ENCODE measurements at places on chromosomes 4 and X. TPM values are rescaled to one million over a fixed set of nuclear protein-coding genes. Genes with fewer than 3 reads are reported as not detected.

The BTC gene
- total RNA-seq = 12.8 TPM

The HTRA3 gene
- total RNA-seq = 4.0 TPM

The AREG gene
- total RNA-seq = 203 TPM

The FAM50A gene
- total RNA-seq = 76.7 TPM

The FABP2 gene
- not detected for total RNA-seq

The CMC4 gene
- total RNA-seq = 31.9 TPM

The H2BW2 gene
- not detected for total RNA-seq

The RBM47 gene
- 47.6 TPM for total RNA-seq

The GLRA3 gene
- not detected for total RNA-seq

The PABPC4L gene
- 0.47 TPM for total RNA-seq

The HERC6 gene
- 4.8 TPM for total RNA-seq

The DGKK gene
- total RNA-seq = not detected

The SMIM10L2A gene
- total RNA-seq = 0.73 TPM

The PWWP3B gene
- total RNA-seq = 0.07 TPM

The S100G gene
- not detected for total RNA-seq

The KLHL13 gene
- total RNA-seq = 3.5 TPM

The SMIM43 gene
- not detected for total RNA-seq

The CSAG3 gene
- total RNA-seq = not detected

The UGT2A1 gene
- total RNA-seq = not detected

The BMX gene
- not detected for total RNA-seq

The ZFX gene
- total RNA-seq = 21.0 TPM

The OSTC gene
- 47.2 TPM for total RNA-seq

All from PC-3 (cell line).